Fibroblast of mammary gland (primary cell): ENCODE measurements at places on chromosomes 2 and 18.

DNA sequence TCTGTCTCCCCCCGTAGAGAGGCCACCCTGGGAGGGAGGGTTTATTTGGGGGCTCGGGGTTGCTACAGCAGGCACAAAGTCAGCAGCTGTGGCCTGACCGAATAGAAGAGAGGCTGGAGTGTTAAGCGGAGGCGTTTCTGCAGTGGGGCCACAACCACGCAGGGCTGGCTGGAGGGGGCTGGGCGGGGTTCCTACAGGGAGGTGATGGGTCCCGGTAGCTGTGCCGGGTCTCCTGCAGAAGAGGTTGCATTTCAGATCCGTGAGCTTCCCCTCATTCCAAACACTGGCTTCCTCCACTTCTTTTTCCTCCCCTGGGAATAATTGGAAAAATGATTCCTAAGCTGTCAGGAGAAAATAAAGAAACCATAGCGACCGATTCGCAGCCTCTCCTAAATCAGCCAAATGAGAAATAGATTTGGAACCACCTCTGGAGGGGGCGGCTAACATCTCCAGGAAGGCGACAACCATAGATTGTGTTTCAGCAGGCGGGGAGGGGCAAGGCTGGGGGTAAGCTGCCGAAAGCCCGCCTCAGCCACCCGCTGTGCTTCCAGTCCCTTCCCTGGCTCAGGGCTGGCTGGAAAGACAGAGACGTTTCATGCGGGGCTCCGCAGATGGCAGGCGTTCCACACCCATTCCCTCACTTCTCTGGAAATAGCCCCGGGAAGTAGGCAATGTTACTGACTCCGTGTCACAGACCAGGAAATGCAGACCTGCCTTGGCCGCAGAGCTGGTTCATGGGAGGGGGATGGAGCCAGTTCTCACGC is 85.6 kb upstream of the TAF1B start:
- DNase-seq, result no peak

DNA sequence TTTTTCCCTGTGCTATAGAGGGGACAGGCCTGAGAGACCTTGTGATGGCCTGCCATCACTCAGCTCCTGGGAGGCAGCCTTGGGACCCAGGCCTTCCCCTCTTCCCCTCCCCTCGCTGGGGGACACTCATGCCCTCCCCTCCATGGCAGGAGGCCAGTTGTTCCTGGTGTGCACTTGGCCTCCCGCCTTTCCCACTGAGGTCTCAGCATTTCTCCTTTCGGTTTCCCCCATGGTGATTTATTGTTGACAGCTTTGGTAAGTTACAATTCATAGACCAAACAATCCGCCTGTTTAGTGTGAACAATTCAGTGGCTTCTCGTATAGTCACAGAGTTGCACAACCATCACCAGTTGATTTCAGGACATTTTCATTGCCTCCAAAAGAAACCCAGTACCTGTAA is 10.2 kb upstream of the CNDP1 start:
- no peak for DNase-seq

DNA sequence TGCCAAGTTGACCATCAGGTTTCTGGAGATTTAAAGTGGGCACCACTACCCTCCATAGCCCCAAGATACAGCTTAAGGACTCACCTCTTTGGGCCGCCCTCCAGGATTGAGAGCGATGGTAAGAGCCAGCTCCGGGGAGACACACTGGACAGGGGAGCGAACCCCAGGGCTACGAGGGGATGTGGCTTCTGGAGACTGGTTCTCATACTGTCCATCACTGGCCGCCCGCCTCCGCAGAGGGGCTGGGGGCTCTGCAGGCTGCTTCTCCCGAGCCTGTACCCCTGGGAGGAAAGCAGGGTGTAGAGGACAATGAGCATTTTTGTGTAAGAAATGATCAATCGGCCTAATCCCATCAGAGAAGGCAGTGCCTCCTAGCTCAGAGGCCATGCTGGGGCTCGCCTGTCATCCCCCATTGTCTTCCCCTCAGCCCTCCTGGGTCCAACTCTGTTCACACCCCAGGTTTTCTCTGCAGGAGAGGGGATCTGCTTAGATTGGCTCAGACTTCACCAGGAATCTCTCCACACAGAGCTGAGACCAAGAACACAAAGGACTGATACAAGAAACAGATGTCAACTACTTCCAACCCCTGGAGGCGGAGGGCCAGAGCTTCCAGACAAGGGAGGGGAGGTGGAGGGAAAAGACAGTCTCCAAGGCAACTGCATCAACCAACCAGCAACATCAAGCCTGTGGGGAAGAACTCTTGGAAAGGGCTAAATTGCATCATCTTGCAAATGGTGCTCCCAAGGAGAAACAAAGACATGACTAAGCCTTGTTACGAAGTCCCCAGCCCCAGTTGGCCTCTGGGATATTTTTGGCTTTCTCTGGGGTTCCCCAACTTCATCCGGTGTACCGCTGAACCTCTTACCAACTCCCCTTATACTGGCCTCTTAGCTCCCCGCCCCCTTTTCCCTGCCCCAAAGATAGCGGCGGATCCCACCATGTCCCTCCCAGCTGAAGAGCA is 166.6 kb downstream of the TNS1 start:
- DNase-seq, result peak; percentile 97

GRCh38 chr2:52423111-52423510 is 1344.5 kb upstream of the CHAC2 start:
- DNase-seq, result no peak

GRCh38 chr18:60599995-60600394 is 227.4 kb upstream of the MC4R start:
- no peak for DNase-seq

GRCh38 chr2:114929225-114929624 is 486.8 kb downstream of the DPP10 start:
- DNase-seq, result no peak

- peak; percentile 69 for DNase-seq
Observed at GRCh38 chr2:147108548-147108947, 736.3 kb upstream of the ACVR2A start.

GRCh38 chr2:9310377-9310776 is 103.8 kb downstream of the ASAP2 start:
- DNase-seq, result peak; percentile 94

DNA sequence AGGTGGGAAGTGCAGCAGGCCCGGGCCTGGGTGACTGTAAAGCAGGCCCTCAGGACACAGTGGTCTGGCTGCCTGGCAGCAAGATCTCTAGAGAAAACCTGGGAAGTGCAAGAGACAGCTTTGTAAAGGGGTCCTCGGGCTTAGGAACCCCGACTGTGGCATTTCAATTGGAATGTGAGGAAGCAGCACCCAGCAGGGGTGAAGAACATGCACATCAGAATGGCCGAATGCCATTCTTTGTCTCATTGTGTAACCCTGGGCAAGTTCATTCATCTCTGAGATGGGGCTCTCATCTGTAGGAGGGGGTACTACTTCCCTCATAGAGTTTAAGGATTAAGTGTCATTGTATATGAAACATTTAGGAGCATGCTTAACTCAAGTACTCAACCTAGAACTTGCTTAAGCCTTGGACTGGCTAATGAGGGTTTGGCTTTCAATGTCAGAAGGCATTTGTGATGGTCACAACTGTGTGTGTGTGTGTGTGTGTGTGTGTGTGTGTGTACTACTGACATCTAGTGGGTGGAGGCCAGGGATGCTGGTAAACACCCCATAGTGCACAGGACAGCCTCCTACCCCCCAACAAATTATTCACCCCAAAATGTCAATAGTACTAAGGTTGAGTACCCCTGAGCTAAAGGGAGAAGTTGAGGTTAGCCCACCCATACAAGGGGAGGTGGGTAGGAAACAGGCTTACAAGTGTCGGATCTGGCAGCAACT is 29.3 kb downstream of the MEX3C start:
- DNase-seq, result no peak

DNA sequence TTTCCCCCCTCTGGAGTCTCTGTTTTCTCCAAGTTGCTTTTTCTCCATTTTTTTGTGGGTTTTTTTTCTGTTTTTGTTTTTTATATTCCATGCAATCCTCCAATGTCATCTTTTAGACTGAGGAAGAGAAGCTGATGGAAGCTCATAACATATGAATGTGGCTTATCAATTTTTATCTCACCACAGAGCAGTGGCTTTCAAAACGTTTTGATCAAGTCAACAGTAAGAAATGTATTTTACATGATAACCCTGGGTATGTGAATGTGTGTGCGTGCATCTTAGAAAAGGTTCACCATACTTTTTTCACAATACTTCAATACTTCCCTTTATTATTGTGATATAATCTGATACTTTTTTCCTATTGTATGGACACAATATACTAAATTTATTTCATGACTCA is 64.6 kb upstream of the CDCA7 start:
- DNase-seq, result no peak

DNA sequence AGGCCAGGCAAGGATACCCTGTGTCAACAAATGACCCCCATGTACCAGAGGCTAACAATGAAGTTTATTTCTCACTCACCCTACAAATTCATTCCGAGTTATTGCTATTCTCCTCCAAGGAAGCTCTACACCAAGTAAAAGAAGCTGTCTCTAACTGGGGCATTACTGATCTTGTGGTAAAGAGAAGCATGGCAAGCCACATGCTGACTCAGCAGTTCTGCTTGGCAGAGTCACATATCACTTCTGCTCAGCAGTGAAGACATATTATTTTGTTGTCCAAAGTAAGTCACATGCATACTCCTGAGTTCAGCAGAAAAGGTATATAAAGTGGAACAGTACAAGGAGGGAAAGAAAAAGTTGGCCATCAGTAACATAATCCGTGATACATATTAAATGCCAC is 315.8 kb downstream of the GULP1 start:
- peak; percentile 35 for DNase-seq

- no peak for DNase-seq
Observed at GRCh38 chr2:69180974-69181373, 168.0 kb downstream of the ANTXR1 start.

DNA sequence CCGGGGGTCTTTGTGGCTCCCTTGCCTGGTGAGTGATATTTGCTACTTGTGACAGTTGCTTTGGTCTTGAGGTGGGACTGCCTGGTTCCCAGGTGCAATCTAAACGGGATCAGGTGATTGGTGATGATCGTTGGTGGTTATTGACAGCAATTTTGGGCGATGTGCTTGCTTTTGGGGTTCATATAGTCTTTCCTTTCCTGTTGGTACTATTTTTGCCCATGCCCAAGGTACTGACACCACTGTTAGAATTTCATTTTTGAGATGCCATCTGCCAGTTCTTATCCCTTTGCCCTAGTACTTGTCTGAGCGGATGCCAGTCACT is 573 bp downstream of the WDR7 start:
- no peak for DNase-seq

GRCh38 chr2:238459081-238459629 is 32.4 kb downstream of the ASB1 start:
- peak; percentile 99 for DNase-seq

GRCh38 chr2:144161061-144161460 is 358.9 kb downstream of the ZEB2 start:
- DNase-seq, result no peak

- no peak for DNase-seq
Observed at GRCh38 chr2:201883606-201884369, 77.5 kb downstream of the CDK15 start.

GRCh38 chr2:95343429-95344214 is 46.5 kb downstream of the KCNIP3 start:
- no peak for DNase-seq

GRCh38 chr18:3451989-3452749 is 2.2 kb downstream of the TGIF1 start:
- DNase-seq, result peak; percentile 64

GRCh38 chr2:17752892-17753802 is 463 bp downstream of the SMC6 start:
- peak; percentile 34 for DNase-seq

DNA sequence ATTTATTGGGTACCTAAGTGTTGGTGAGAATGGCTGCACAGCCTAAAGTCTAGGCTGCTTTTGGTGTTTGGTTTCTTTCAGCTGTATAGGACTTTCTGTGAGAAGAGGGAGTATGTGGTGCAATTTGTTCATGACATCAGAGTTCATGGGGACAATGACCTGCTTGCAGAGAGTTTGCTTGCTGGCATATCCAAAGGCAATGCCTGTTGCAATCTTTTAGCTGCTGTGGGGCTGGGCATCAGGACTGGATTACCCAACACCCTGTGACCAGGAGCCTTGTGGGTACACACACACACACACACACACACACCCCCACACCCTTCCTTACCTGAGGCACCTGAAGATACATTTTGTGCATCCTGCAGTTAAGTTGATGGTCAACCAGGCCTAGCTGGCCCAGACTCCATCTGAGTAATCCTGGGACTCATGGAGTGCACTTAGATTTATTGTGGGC is 68.4 kb downstream of the LIPG start:
- DNase-seq, result peak; percentile 21

DNA sequence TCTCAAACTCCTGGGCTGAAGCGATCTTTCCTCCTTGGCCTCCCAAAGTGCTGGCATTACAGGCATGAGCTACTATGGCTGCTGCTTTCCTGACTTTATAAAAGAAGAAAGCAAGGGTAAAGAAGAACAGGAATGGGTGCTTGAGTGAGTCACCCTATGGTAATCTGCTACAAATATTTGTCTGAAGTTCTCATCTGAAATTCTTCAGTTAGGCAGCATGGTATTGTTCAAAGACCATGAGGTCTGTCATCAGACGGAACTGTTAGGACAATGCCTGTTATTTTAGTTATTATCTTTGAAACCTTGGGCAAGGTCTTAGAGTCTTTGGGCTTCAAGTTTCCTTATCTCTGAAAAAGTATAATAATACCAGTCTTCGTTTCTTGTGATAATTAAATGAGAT is 695.8 kb downstream of the RNF144A start:
- peak; percentile 45 for DNase-seq

GRCh38 chr2:179765666-179766065 is 95.7 kb downstream of the ZNF385B start:
- no peak for DNase-seq

- peak; percentile 44 for DNase-seq
Observed at GRCh38 chr2:237486334-237486818, 675 bp upstream of the MLPH start.

DNA sequence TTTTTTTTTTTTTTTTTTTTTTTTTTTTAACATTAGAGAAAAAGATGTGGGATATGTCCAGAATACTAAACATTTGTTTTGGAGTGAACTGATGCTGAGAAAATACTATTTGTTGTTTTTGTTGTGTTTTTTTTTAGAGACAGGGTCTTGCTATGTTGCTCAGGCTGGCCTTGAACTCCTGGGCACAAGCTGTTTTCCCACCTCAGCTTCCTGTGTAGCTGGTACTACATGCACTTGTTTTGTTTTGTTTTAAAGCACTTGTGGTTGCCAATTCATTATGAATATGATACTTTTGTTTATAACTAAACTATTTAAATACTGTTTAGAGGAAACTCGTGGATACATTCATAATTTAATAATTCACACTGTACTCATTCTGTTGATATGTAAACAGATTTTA is 33.4 kb upstream of the DYSF start:
- DNase-seq, result no peak

- no peak for DNase-seq
Observed at GRCh38 chr18:26705757-26706156, 157.4 kb upstream of the KCTD1 start.

DNA sequence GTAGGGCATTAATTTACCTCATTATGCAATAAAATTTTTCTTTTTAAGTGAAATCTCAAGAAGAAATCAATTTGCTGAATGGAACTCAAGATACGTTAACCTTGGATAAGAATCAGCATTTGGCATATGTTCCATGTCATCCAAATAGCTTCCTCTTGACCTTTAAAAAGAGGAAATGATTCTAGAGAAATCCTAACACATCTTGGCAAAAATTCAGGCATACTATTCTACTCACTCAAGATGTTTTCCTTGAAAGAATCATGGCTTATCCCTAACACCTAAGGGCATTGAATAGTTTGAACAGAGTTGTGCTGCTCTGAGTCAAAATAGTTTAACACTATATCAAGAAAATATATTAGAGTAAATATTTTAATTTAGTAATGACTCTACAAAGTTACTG is 678.0 kb downstream of the EPHA4 start:
- DNase-seq, result peak; percentile 1
